Stimulated activated CD8-positive, alpha-beta memory T cell treated with anti-CD3 and anti-CD28 coated beads, Interleukin-7, amount 100 ng/mL, for 1 hour (primary cell): ENCODE measurements at places on chromosomes 12 and 14.

- DNase-seq = no peak
Measured at GRCh38 chr12:112325622-112326207, 56.5 kb downstream of the HECTD4 start.

- DNase-seq = no peak
Measured at GRCh38 chr14:91249841-91250616, 5.5 kb upstream of the GPR68 start.

DNA sequence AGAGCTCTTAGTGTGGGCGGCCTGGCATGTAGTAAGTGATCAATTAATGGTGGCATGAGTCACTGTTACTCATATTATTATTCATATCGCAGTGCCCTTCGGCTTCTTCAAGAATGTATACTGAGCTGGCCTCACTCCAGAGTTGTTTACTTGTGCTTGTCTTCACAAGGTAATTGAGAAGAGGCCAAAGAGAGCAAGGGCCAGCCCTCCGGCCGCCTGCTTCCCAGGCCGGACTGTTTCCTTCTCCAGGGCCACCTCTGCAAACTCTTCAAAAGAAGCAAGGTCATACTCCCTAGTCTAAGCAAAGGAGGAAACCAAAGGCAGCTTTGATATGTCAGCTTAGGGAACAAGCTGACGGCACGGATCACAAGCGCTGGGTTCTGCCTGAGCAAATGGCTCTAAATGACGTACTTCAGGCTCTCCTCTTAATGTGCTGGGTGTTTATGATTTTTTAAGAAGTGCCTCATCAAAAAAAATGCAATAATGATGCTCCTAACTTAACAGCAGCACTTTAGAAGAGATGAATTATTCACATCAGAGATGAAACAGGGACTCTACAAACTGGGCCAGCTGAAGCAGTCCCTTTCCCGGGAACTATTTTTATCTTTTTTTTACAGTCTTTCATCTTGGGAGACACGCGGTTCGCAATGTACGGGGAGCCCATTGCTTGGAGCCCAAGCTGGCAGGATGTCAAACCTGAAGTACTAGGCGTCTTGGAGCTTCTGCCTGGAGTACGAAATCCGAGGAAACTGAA lies 65.6 kb upstream of the DLK1 start:
- DNase-seq = no peak

DNA sequence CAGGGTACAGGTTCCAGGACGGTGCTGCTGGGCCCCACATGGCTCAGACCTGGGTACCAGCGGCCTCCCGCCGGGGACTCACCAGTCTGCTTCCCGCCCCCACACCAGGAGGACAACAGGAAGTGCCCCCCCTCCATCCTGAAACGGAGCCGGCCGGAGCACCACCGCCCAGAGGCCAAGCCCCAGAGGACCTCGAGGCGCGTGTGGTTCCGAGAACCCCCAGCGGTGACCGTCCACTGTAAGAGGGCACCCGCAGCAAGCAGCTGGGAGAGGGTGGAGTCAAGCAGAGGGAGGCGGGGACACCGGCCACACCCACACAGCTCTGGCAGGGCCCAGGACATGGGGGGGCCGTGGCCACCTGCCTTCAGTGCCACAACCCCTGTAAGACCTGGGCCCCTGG lies 8.1 kb downstream of the C14orf180 start:
- no peak for DNase-seq

DNA sequence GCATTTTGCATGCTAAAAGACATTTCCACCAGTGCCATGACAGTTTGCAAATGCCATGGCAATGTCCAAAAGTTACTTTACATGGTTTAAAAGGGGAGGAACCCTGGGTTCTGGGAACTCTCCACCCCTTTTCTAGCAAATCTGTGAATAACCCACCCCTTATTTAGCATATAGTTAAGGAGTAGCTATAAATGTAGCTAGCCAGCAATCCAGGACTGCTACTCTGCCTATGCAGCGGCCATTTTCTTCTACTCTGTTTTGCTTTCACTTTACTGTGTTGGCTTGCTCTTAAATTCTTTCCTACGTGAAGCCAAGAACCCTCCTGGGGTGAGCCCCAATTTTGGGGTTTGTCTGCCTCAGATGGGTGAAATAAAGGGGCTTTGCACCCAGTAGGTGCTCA lies 141.0 kb downstream of the PTPN11 start:
- DNase-seq = no peak

DNA sequence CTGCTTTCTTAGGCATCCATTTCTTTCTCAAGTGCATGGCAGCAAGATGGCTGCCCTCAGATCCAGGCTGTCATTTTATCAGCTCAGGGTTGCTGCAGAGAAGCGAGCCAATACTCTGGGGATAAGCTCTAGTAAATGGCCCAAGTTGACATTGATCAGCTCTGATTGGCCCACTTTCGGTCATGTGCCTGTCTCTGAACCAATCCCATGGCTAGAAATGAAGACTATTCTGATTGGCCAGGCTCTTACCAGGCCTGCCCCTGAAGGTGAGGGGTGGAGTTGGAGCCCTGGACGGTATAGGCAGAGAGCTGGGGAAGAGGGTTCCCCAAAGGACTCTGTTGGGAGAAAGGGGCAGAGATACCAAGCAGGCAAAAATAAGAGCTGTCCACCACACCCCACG lies 41.4 kb downstream of the MYO1H start:
- DNase-seq = no peak

- DNase-seq = peak; percentile 43
Measured at GRCh38 chr14:77641534-77642341, 25.3 kb upstream of the SPTLC2 start.

DNA sequence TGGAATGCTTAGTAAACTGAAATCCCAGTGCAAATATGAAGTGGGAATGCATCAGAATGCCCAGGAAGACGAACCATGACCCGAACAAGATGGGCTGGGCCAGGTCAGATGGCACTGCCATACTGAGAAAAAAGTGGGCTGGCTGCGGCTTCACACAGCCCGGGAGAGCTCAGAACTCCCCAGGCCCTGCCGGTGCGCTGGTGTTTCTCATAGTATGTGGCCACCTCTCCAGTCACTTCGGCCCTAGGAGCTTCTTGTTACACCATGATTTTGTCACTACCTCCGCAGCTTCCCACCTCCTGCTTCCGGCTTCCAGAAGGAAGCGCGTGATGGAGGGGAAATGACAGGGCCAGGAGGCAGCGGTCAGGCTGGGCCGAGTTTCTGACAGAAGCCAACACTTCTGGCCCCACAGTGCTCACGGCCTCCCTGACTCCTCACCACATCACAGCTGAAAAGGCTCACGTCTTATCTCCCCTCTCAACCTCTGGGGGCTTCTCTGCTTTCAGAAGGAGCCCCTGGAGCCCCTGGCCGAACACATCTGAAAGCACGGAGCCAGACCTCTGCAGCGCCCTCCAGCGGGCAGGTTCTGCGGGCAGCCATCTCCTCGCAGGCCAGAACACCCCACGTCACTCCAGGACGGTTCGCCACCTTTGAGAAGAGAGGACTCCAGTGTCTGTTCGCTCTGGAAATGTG lies 30.7 kb downstream of the DAD1 start:
- no peak for DNase-seq

GRCh38 chr12:48999371-49000131 lies at the start of gene DDN:
Gene DDN (minus strand): TSS chr12:48999375. CDS start chr12:48999287, 88 bp downstream.
- no peak for DNase-seq

DNA sequence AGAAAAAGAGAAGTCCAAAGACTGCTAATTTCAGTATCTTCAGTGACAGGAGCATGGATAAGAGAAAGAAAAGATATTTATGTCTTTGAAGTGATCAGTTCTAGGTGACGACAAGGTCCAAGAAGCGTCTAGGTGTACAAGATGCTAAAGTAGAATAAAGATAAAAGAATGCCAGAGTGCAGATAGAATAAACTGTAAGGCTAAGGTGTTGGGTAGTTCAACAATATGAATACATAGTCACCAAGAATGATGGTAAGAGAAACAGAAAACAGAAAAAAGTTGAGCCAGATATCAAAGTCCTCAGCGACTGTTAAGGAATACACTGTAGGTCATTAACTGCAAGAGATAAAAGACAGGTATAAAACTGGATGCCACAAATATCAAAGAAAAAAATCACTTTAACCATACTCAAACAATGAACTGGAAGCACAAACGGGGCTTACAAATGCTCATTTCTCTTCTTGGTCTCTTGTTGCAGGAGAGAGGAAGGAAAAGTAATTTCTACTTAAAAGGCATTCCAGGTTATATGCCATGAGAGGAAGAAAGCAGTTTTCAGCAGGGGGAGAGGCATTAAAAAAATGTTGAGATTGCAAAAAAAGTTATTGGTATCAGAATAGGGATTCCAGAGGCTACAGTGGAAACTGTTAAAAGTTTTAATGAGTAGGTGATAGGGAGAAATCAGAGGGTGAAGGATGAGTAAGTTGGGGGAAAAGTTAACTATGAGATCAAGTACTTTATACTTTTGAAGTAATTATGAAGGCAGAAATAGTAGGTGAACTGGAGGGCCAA lies 121.5 kb downstream of the CEP83 start:
- no peak for DNase-seq

- no peak for DNase-seq
Measured at GRCh38 chr12:15788233-15789219, 662 bp downstream of the EPS8 start.

DNA sequence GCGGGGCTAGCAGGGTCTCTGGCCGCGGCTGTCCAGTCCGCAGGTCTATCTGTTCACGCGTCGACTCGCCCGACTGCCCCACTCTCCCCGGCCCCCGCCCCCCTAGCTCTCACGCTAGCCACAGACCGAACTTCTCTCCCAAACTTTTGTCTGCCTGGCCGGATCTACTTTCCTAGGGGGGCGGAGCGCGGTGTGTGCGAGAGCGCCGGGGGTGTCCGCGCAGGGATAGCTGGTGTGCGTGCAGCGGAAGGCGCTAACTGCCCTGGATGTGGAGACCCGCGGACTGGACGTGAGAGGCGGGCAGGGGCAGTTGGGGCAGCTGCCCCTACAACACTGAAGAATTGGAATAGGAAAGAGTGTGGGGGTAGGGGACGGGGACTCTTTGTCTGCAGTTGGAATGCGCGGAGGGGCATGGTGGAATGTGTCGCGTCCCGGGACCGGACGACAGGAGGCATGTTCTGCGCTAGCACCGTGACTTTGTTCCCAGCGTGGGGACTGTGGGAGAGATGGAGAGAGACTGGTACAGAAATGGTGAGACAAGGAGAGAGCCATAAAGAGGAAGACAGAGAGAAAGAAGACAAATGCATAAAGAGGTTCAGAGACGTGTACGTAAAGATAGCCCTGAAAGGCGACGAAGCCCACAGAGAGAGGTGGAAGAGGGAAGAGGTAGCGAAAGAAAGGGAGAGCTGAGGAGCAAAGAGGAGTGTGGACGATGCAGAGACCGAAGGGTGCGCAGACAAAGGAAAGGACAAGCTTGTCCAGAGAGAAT lies at the start of gene AJUBA:
Gene AJUBA (minus strand): TSS at position 75 of the 769 bp plus-strand sequence. CDS start 285 bp downstream, outside the sequence.
- DNase-seq = peak; percentile 32

- no peak for DNase-seq
Measured at GRCh38 chr12:89475203-89475990, 49.2 kb downstream of the GALNT4 start.

- no peak for DNase-seq
Measured at GRCh38 chr12:59158066-59158465, 237.8 kb upstream of the LRIG3 start.

DNA sequence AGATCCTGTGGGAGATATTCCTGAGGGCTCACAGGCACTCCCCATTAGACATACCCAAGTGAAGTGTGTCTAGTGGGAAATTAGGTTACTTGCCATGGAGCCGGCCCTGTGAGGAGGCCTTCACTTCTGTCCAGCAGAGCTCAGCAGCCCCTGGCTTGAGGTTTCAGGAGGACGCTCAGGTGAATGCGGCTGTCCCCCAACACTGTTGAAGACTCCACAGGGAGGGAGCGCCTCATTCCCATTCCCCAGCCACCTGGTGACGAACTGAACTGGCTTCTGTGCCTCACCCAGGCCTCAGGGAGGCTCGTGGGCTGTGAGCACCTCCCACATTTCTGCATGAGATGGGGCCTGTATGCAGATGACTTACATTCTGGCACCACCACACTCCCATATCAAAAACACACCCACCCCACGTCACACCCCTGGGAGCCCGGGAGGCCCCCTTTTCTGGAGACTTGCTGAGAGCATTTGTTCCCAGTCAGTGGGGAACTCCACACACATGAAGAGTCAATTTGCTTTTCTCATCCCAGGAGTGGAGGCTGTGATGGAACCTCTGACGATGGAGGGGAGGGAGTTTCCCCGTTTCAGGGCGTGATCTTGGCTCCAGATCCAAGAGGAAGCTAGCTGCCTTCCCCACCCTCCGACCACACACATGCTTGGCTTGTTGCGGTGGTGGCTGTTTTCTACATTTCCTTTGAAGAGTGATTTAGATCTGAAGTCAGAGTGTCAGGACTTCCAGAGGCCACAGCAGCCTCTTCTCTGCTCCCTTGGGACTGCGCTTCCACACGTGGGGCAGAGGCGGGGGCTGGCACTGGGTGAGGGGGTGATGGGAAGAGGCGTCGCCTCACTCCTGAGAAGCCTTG lies 120.7 kb downstream of the ADGRD1 start:
- DNase-seq = no peak

DNA sequence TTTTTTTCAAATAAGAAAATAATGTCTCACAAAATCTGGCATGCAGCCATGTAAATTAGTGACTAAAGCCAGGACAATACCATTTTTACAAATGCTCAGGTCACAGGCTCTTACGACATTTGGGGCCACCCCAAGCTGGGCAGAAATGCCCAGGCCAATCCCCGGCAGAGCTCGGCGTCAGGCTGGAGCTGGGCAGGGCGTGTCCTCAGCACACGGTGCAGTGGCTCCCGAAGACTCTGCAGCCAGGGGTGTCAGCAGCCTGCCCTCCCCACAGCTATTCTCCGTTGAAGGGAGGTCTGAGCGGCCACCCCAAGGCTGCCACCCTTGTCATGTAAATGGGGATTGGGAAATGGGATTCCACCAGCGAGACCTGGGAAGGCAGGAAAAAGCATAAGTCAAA lies 158.6 kb downstream of the DICER1 start:
- no peak for DNase-seq

DNA sequence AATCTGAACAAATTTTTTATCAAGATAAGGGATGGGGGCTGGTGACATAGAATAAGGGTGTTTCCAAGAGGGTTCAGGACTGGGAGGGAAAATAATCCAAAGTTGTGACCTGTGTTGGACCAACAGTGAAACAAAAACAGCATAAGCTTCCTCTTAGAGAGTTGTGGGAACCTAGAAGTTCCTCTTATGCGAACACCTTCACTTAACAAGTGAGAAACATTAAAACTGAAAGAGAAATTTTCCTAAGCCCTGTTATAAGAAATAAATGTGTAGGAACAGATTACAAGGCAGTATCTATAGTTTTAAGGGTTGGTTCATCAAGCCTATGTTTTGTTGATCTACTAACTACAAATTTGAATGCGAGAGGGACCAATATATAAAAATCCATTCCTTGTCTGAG lies 58.4 kb downstream of the LLPH start:
- DNase-seq = no peak

DNA sequence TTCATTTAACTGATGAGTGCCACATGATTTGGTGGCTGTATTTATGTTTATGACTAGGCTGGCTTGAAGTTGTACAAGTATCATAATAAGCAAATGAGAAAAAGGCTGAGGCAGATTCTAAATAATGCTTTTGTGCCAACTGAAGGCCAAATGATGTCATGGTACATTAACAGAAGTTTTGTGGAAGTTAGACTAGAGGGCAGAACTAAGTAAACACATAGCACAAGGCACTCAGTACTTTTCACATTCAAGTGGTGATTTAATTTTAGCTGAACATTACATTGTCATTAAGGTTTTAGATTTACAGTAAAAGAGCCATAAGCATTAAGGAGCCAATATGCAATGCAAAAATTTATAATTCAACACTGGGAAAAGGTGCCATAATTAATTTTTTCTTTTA lies 21.1 kb downstream of the PPP1CC start:
- no peak for DNase-seq

GRCh38 chr14:47153746-47154145 lies 502.2 kb upstream of the RPL10L start:
- no peak for DNase-seq
